ENCODE measurements at places on chromosomes 4 and X.

- no peak for DNase-seq
Measured at GRCh38 chrX:97995834-97996233, 1112.1 kb downstream of the RPA4 start.

DNA sequence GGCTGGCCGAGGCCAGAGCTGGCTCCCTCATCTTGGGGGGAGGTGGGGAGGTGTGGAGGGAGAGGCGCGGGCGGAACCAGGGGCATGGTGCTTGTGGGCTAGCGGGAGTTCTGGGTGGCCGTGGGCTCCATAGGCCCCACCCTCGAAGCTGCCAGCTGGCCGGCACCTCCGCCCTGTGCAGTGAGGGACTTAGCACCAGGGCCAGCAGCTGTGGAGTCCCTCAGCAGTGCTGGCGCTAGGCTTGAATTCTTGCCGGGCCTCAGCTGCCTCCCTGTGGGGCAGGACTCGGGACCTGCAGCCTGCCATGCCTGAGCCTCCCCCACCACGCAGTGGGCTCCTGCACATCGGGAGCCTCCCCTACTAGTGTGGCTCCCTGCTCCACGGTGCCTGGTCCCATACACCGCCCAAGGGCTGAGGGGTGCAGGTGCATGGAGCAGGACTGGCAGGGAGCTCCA lies 603.3 kb downstream of the PCDH18 start:
- DNase-seq = no peak

DNA sequence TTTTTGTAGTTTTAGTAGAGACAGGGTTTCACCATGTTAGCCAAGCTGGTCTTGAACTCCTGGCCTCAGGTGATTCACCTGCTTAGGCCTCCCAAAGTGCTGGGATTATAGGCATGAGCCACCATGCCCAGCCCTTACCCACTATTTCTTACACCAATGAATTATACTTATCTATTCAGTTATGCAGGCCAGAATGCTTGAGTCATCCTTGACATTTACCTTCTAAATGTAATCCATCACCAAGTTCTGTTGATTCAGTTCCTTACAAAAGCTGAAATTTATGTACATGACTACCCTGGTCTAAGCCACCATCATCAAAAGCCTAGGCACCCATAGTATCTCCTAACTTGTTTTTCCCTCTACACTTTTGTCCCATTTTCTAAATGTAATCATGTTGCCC lies 585.7 kb downstream of the IL15 start:
- DNase-seq = no peak

- DNase-seq = no peak
Measured at GRCh38 chrX:43504394-43504793, 151.7 kb upstream of the MAOA start.

DNA sequence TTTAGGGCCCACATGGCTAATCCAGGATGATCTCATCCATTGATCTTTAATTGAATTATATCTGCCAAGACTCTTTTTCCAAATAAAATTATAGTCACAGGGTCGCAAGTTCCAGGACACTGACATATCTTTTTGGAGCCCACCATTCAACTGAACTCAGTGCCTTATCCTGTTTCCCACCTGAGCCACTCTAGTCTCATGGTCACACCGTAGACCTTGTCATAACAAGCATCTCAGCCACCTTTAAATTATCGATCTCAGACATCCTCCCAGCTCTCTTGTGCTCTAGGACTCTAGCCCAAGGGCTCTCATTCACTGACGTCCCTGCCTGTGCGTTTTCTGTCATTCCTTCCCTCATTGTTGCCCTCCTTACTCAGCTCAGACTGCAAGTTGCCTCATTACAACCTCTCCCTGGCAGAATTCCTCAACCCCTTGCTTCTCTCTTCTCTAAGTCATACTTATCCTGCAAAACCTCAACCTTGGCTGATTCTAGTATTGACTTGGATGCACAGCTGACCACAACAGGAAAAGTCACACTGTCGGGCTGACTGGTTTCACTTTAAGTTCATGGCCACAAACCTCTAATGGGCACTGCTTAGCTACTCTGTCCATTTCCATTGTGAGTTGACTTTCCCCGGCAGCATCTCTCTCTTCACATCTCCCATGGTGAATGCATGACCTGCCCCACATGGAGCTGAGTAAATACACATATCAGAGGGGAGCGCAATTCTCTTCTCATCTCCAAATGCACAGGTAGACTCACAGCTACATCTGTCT lies 91.0 kb upstream of the TRIM2 start:
- peak; percentile 21 for DNase-seq

DNA sequence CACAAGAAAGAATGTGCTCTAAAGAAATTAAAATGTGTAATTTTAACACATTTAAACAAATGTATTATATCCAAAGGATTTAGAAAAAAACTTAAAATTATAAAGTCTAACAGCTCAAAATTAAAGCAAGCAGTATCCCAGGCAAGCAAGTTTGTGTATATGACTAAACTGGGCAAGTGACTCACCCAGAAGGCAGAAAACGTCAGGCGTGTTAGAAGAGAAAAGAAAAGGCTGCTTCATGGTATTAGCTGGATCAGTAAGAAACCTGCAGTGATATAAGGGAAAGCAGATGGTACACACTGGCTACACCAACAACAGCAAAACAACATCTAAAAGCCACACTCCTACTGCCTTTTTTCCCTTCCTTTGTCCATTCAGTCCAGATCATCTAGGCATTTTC lies 250.6 kb upstream of the NDST3 start:
- no peak for DNase-seq

- DNase-seq = no peak
Measured at GRCh38 chr4:182238355-182238931, 4.8 kb upstream of the TENM3 start.

GRCh38 chr4:5133201-5133600 lies 81.9 kb downstream of the STK32B start:
- no peak for DNase-seq

DNA sequence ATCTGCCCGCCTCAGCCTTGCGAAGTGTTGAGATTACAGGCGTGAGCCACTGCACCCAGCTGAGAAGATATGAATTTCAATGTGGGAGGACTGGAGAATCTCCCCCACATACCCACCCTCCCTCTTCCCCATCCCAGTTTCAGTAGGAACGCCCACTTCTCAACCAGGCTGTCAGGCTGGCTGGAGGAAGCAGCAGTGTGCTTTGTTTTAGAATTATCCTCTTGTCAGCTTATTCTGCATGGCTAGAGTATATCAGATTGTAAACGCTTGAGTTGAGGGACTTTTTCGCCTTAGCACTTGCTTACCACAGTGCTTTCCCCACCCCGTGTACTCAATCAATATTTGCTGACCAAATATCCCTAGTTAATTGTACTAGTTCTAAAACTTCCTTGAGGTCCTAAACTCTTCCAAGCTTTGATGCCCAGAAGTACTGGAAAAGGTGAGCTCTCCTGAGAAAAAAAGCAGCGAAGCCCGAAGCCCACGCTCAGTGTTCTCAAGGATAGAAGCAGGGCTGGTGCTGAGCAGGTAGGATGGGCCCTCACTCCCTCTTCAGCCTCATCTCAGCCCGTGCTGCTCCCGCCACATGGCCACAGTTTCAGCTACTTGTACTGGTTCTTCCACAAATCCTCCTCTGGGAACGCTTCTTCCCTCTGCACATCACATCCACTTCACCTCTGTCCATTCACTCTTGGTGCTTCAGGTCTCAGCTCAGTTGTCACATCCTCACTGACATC lies 7.3 kb upstream of the ARHGAP10 start:
- no peak for DNase-seq

DNA sequence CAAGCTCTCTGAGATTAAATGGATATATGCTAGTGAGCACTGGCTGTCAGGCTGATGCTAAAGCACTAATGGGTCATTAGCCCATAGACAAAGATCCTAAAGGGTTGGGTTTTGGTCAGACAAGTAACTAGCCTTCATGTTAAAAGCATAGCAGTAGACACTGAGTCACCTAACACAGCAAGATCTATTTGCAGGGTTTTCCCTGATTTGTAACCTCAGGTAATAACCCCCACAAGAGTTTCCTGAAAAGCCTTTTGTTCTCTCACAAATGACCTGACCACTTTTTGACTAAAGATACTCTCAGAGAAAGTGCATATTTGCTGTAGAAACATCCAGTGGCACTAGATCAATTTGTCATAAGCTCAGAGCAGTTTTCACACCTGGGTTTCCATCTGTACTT lies 251.1 kb upstream of the TEX13A start:
- DNase-seq = no peak

- DNase-seq = no peak
Measured at GRCh38 chr4:97105347-97106099, 1037.8 kb downstream of the STPG2 start.

DNA sequence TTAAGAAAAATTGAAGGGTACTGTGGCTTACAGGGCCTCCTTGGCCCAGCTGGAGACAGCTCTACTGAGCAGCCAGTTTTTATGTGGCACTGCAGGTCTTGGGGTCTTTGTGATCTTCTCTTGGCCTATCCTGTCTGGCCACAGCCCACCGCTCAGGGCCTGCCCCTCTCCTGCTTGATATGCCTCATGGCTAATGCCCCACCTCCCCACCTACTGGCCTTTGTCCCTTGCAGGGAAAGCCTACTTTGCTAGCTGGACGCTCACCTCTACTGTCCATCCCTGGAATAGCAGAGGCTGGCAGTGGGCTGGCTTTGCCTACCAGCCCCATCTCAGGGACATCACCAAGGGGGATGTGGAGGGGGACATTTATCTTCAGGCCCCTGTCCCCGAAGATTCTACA lies 134.1 kb downstream of the PJA1 start:
- DNase-seq = no peak

GRCh38 chr4:160423879-160424451 lies 1321.1 kb downstream of the RAPGEF2 start:
- no peak for DNase-seq

- DNase-seq = no peak
Measured at GRCh38 chrX:88170553-88170952, 576.5 kb upstream of the CPXCR1 start.

- peak; percentile 3 for DNase-seq
Measured at GRCh38 chrX:102154900-102155805, 624 bp downstream of the BEX5 start.

GRCh38 chrX:115642895-115643530 lies 82.0 kb downstream of the PLS3 start:
- peak; percentile 46 for DNase-seq

- DNase-seq = no peak
Measured at GRCh38 chrX:122439831-122440230, 744.2 kb upstream of the GRIA3 start.

DNA sequence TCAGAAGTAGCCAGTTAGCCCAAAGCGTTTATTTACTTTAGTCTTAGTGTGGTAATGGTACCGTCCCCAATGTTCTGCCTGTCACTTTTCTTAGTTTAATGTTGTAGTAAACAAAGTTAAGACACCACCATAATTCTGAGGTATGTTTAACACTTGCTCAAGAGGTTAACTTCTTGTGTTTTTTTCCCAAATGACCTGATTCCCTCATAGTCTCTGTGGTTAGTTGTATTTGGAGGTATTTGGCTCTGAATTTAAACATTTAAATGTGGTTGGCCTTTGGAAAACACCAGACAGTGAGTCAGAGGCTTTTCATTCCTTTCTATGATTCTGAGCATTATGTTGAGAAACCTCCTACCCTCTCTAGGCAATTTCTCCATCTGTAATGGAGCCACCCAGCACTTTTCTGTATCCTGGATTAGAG lies 47.9 kb downstream of the CXCL1 start:
- DNase-seq = no peak

DNA sequence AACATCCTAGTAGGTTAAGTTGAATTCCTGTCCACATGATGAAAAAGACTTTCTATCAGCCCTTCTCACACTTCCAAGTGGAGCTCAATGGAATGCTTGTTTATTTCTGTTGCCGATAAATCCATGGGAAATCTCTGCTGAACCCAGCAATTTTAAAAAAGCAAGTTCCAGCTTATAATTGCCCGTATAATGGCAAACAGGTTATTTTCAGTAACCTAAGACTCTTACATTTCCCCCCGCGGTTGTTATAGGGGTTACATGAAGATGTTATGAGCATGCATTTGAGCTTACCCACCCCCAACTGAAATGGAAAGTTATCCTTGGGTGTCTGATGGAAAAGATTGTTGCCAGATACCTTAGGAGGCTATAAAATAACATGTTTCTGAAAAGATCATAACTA lies 136.2 kb downstream of the PALLD start:
- DNase-seq = no peak

Measured in immature natural killer cell (primary cell).